Body of pancreas (tissue), 4 donors: ENCODE measurements at places on chromosomes 7 and 10.

DNA sequence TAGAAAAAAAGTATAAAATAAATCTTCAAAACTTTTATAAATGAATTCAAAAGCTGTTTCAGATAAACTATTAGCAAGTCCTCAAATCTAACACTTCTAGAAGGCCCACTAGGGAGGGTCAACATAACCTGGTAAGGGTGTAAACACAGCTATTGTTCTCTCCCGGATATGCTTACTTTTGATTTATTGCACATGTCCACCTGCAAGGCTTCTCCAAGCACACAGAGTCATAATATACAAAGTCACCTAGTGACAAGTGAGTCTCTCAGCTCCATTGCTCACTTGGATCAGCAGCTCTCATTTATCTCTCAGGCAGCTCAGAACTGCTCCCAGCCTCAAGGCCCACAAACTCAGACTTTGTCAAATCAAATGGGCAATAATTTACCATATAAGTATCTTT is 44.0 kb upstream of the COL1A2 start:
- no peak for DNase-seq

DNA sequence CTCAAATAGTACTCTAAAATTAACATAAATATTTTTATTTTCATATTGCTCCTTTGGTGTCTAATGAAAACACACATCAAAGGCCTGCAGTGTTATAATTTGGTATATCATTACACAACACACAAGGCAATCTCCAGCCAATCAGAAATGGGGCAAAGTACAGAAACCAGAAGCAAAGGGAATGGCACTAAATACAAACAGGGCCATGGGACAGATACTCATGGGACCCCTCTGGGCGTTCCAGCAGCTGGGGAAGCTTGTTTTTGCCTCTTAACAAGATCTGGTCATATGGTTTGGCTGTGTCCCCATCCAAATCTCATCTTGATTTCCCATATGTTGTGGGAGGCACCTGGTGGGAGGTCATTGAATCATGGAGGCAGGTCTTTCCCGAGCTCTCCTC is 551.8 kb upstream of the NRP1 start:
- DNase-seq, result no peak

DNA sequence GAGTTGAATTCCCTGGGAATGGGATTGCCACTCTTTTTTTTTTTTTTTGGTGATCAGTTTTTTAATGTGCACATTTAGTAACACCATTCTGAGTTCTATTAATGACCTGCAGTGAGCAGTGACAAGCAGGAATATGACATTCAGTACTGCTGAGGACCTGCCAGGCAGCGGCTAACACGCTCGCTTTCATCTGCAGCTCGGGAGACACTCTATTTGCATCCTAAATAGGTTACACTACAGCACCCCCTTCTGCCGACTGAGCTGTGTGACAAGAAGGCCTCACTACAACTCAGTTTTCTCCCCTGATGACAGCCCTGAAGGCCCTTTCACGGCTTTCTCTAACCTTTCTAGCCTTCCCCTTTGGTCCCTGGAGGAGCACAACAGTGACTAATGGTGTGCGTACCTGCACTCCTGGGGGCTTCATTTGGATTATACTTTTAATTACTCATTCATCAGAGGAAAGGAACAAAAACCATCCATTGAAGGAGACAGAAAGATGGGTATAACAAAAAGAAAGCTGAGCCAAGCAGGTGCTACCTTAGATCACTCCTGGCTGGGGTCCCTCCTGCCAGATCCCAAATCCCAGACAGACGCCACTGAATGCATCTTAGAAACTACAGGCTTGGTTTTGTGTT is 872.4 kb downstream of the LRMDA start:
- DNase-seq, result peak; percentile 81

DNA sequence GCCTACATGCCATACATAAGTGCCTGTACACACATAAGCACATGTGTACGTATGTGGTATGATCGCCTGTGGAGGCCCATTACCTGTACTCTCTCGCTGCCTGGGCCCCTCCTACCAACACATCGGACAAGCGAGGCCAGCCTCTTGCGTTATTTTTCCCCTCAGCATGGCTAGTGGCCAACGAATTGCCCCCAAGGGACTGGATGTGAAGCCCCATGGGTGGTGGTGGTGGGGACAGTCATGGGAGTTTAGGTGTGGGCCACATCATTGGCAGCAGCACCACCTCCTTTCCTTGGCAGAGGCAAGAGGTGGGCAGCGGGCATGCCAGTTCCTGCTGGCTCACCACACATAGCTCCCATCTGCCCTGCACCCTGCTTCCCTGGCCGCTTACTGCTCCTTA is 10.0 kb downstream of the GRK5 start:
- DNase-seq, result no peak

GRCh38 chr10:2488446-2489005 is 578.8 kb upstream of the PFKP start:
- DNase-seq, result no peak

DNA sequence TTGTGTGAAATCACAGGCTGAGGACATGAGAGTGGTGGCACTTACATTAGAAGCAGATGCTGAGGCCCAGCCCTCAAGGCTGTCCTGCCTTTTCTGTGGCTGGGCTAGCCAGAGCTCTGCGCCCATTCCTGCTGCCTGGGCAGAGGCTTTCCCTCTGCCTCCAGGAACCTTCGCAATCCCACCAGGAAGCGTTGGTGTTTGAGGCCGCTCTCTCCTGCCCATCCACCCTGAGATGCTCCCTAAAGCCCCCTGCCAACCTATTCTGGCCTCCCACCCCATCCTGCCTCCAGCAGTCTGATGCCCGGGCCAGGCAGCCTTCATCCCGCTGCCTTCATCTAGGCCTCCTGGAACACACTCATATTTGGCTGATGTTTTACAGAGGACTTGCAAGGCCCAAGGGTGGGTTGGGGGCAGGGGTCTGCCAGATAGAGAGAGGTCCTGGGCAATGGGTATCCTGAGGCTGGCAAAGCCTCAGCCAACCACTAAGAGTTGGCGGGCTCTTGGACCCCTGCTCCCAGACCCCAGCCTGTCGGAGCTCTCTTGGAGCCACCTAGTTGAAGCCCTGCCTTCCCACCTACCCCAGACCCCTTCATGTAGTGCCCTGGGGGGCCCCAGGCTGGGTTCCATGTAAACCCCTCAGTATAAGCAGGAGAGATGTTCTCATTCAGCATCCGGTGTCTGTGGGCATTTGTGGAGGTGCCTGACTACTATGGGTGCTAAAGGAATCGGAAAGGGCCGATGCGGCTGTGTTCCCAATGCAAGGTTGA is 32.7 kb downstream of the LDB3 start:
- no peak for DNase-seq

GRCh38 chr7:104790440-104790839 is 223.6 kb upstream of the KMT2E start:
- DNase-seq, result no peak

DNA sequence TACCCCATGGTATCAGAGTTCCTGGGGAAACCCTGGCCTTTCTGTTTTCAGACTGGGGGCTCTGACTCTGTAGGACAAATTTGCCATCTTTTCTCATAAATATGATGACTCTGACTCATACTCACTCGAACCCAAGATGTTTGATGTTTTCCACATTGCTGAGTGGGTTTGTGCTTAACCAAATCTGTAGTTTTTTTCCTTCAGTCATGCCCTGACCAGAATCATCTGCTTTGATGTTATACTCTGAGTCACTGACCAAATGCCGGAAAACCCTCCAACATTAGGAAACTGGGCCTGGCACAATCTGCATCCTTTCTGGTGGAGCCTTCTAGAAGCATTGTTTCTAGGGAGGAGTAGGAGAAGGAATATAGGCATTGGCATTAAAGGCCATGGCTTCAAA is 118.7 kb downstream of the C10orf105 start:
- DNase-seq, result no peak
